ENCODE measurements at places on chromosomes 3 and 15. TPM values are rescaled to one million over a fixed set of nuclear protein-coding genes. Genes with fewer than 3 reads are reported as not detected.
A peak's percentile ranks its signal among the peaks of the same experiment; 100 is the strongest.

FANCD2OS gene
- total RNA-seq = not detected

FAH gene
- total RNA-seq = 164 TPM

PIF1 gene
- total RNA-seq = 0.66 TPM

AQR gene
- total RNA-seq = 34.4 TPM

PRKAR2A gene
- total RNA-seq = 30.7 TPM

GRCh38 chr3:197507081-197507480, 48.7 kb downstream of the BDH1 start:
- no peak overlapping the region for H3K4me3 ChIP-seq
- H3K36me3 ChIP-seq = no peaks in the 10 kb centered on the region
- no peak for DNase-seq
- H3K4me1 ChIP-seq = no peaks in the 10 kb centered on the region
- H3K27me3 ChIP-seq = no peaks in the 10 kb centered on the region

- H3K27ac ChIP-seq = no peak overlapping the region
- no peaks in the 10 kb centered on the region for H3K27me3 ChIP-seq
- DNase-seq = no peak
- no peak overlapping the region for H3K4me3 ChIP-seq
- no peaks in the 10 kb centered on the region for H3K36me3 ChIP-seq
These were observed 57.0 kb upstream of the FRMD4B start for GRCh38 chr3:69442771-69443311.

DNA sequence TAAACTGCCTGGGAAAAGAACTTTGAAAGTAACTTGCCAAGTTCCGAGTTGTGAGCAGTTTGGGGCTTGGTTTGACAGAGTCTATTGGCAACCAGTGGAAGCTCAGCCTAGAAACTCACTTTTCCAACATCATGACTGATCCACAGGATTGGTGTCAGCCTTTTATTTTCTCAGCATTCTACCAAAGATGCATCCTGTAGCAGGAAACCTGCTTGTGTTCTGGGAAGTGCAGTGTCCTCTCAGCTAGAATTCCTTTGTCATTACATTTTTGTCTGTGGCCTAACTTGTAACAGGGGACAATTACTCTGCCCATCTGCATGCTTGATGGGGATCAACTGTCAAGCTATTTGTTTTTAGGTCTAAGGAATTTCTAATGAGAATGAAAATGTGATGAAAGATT, 116.7 kb upstream of the LMOD3 start:
- H3K36me3 ChIP-seq = no peaks in the 10 kb centered on the region
- H3K4me3 ChIP-seq = no peak overlapping the region
- H3K27me3 ChIP-seq = no peaks in the 10 kb centered on the region
- peak overlapping the region; percentile 21 for H3K27ac ChIP-seq
- DNase-seq = no peak
- no peaks in the 10 kb centered on the region for H3K4me1 ChIP-seq

DNA sequence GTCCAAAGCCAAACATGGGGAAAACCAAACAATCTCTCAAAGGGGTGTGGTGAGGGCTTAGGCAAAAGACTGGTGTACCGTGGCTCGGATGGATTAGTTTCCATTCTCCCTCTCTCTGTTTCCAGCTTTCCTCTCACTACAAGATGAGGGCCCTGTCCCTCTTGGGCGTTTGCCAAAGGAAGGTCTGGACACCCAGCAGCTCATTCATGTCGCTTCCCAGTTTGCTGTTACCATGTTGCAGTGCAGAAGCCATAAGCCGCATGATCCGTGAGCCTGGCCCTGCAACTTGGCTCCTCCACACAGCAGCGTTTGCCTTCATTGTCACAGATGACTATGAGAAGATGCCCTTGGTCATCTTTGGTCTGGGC, 92.2 kb downstream of the APBA2 start:
- H3K4me1 ChIP-seq = no peaks in the 10 kb centered on the region
- no peak for DNase-seq
- H3K36me3 ChIP-seq = no peaks in the 10 kb centered on the region
- H3K27ac ChIP-seq = no peak overlapping the region
- no peaks in the 10 kb centered on the region for H3K27me3 ChIP-seq
- no peak overlapping the region for H3K4me3 ChIP-seq

DNA sequence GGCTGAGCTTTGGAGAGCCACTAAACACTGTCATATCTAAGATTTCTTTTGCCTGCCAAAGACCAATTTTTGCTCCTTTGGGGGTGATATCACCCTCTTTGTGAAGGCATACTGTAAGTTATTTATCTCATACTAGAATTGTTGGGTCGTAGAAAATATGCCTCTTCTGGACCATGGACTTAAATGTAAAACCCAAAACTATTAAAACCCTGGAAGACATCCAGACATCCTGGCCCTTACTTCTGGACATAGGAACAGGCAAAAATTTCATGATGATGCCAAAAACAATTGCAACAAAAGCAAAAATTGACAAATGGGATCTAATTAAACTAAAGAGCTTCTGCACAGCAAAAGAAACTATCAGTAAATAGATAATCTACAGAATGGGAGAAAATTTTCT, 172.2 kb downstream of the ATG7 start:
- no peaks in the 10 kb centered on the region for H3K27me3 ChIP-seq
- no peaks in the 10 kb centered on the region for H3K4me1 ChIP-seq
- no peak overlapping the region for H3K27ac ChIP-seq

DNA sequence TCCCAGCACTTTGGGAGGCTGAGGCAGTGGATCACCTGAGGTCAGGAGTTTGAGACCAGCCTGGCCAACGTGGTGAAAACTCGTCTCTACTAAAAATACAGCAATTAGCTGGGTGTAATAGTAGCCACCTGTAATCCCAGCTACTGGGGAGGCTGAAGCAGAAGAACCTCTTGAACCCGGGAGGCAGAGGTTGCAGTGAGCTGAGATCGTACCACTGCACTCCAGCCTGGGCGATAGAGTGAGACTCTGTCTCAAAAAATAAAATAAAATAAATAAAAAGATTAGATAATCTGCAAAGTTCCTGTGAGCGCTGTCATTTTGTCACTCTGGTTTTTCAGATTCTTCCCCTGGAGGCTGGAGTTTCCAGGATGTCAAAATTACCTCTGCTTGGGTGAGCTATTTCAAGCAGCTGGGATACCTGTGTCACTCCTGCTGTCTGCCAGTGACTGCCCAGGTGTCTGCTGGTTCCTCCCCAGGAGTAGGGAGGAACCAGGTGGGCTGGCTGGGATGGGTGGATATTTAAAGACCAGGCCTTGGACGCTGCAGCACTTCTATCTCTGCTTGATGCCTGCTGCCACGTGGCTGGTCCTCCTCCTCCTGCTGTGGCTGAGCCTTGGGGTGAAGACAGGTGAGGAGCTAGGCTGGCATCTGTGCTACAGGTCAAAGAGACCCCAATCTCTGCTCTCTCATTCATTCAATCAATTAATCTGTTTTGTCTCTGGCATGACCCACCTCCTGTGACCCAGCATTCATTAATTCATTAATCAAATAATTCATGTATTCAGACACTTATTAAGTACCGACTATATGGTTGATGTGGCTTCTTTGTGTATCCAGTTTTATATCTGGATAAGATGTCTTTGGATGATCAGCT, 19.5 kb upstream of the MUC20 start:
- H3K36me3 ChIP-seq = no peaks in the 10 kb centered on the region
- H3K4me1 ChIP-seq = no peaks in the 10 kb centered on the region
- H3K27me3 ChIP-seq = no peaks in the 10 kb centered on the region
- no peak for DNase-seq
- no peak overlapping the region for H3K27ac ChIP-seq

DNA sequence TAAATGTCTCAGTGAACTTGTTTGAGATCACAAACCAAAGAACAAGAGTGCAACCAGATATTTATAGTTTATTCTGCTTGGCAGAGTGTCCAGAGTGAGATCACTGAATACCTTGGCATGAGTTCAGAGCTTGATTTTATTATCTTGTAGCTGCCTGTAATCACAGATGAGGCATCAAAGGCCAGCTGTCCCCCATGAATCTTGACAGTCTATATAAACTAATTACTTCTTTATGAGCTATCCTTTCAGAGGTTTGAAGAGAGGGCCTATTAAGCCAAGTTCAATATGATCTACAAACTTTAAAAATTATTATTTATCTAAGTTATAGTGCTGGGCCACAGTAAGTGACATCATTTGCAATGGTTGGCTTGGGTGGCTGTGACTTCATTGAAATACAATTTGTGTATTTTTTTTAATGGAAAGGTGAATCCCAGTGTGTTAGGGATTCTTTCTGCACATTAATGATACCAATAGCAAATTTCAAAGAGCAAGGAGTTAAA, 251.5 kb downstream of the CLSTN2 start:
- H3K4me3 ChIP-seq = no peak overlapping the region
- no peaks in the 10 kb centered on the region for H3K36me3 ChIP-seq
- H3K4me1 ChIP-seq = no peaks in the 10 kb centered on the region

- H3K27me3 ChIP-seq = no peaks in the 10 kb centered on the region
- peak overlapping the region; percentile 28 for H3K4me3 ChIP-seq
- DNase-seq = no peak
- H3K36me3 ChIP-seq = no peaks in the 10 kb centered on the region
- H3K4me1 ChIP-seq = peaks cover 5% of the 10 kb centered on the region
These were observed 5.3 kb downstream of the SNUPN start for GRCh38 chr15:75620058-75620820.

DNA sequence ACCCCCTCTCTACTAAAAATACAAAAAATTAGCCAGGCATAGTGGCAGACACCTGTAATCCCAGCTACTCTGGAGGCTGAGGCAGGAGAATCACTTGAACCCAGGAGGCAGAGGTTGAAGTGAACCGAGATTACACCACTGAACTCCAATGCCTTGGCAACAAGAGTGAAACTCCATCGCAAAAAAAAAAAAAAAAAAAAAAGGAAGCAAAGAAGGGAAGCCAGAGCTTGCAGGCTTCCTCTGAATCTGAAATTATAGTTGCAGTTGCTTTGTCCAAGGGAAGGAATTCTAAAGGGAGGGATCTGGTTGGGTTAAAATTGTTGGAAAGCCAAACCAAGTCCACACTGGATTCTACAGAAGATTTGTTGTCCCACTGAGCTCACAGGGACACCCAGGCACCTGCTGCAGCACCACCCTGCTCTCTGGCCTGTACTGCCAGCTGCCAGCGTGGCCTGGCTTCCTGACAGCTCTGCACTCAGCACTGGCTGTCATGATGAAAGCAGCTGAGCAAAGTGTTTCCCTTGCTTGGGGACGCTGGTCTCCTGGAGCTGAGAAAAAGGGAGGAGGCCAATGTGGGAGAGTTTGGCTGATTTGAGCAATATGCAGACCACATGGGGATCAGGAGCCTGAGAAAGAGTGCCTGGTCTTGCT, 88.8 kb upstream of the HES1 start:
- H3K27me3 ChIP-seq = no peaks in the 10 kb centered on the region
- peak overlapping the region; percentile 44 for H3K27ac ChIP-seq
- no peaks in the 10 kb centered on the region for H3K4me1 ChIP-seq

DNA sequence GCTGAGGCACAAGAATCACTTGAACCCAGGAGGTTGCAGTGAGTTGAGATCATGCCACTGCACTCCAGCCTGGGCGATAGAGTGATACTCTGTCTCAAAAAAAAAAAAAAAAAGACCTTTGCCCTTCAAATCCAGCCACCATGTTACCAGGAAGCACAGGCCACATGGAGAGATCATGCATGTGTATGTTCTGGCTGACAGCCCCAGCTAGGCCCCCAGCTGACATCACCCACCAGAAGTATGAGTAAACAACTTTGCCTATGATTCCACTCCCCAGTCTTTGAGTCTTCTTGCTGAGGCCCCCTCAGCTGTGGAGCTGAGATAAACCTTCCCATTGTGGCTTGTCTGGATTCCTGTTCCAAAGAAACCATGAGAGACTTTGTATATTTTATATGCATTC, 3.3 kb upstream of the ARIH2 start:
- H3K4me1 ChIP-seq = no peaks in the 10 kb centered on the region
- no peaks in the 10 kb centered on the region for H3K36me3 ChIP-seq
- no peak overlapping the region for H3K27ac ChIP-seq
- no peak overlapping the region for H3K4me3 ChIP-seq

GRCh38 chr3:80618295-80619256, 850.8 kb upstream of the ROBO1 start:
- H3K36me3 ChIP-seq = no peaks in the 10 kb centered on the region
- no peaks in the 10 kb centered on the region for H3K4me1 ChIP-seq
- H3K27me3 ChIP-seq = no peaks in the 10 kb centered on the region
- no peak for DNase-seq

All from breast epithelium (tissue), 4 donors.